ELF-1 (cell line): ENCODE measurements at places on chromosomes 4 and X.

GRCh38 chr4:142801966-142802365, 44.1 kb downstream of the INPP4B start:
- DNase-seq: no peak

- no peak for DNase-seq
Measured at GRCh38 chr4:81666491-81666890, 194.8 kb upstream of the RASGEF1B start.

DNA sequence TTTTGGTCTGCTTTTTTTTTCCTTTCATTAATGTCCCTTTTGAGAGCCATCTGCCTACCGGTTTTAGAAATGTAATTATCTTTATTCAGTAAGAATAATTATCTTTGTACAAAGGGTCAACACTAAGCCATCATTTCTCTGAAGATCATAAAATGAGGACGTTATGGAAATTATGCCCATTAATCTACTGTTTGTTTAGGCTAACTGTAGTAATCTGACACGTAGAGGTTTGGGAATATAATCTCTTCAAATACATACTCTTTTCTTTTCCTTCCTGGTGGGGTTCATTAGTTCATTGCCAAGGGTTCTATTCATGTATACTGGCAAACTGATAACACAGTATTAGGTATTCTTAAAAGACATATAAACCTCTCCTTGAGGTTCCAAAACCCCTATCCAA, 3.8 kb upstream of the HSD17B13 start:
- no peak for DNase-seq

- DNase-seq: no peak
Measured at GRCh38 chr4:182250446-182250845, 7.2 kb downstream of the TENM3 start.

DNA sequence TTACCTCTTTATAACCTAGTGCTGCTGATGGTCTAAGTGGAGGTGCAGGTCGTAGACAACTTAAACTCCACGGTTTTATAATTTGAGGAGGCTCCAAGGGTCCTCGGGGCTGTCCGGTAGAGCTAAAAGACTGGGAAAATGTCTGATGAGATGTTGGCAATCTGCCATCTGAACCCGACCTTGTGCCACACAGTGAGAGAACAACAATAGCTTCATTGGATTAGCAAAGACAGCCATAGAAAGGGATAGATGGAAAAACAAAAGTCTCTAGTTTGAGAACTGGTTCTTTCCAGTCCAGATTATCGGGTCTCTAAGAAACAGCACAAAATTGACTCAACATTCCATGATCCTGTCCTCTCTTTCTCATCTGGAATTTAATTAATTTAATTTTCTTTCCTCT, 31.6 kb downstream of the CD40LG start:
- no peak for DNase-seq
